Muscle of leg (tissue), 16 donors: ENCODE measurements at places on chromosomes 7 and 10. TPM values are rescaled to one million over a fixed set of nuclear protein-coding genes. Genes with fewer than 3 reads are reported as not detected.

DNA sequence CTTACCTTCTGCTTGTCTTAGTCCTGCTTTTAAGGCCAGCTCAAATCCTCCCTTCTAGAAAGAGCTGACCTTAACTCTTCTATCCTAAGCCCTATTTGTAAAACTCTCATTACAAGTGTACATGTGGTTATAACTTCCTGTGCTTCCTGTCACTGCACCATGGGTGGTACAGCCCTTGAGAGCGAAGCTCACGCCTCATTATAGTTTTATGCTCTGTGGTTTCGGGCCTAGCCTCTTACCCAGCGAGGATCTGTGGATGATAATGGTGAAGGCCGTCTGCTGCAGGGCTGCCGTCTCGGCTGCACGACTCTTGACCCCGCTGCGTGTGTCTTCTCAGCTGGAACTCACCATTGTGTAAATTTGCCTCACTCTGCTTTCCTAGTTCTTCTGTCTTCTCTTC, 74.6 kb downstream of the CUL1 start:
- no peak overlapping the region for H3K27ac ChIP-seq
- no peaks in the 10 kb centered on the region for H3K27me3 ChIP-seq
- peaks cover 44% of the 10 kb centered on the region for H3K36me3 ChIP-seq

- no peaks in the 10 kb centered on the region for H3K36me3 ChIP-seq
- no peaks in the 10 kb centered on the region for H3K27me3 ChIP-seq
- H3K4me3 ChIP-seq: no peak overlapping the region
- no peak overlapping the region for H3K27ac ChIP-seq
Measured at GRCh38 chr7:69982197-69982596, 383.9 kb downstream of the AUTS2 start.

GRCh38 chr10:53403688-53404087, 631.1 kb upstream of the MBL2 start:
- peak overlapping the region; percentile 16 for H3K27ac ChIP-seq
- peak; percentile 80 for DNase-seq
- no peaks in the 10 kb centered on the region for H3K27me3 ChIP-seq
- no peak overlapping the region for H3K4me3 ChIP-seq
- H3K36me3 ChIP-seq: no peaks in the 10 kb centered on the region
- H3K4me1 ChIP-seq: peaks cover 19% of the 10 kb centered on the region

Gene CFTR
- 0.04 TPM for total RNA-seq

Gene ZNF487
- total RNA-seq: 5.9 TPM

- H3K4me1 ChIP-seq: peaks cover 6% of the 10 kb centered on the region
- no peak overlapping the region for H3K4me3 ChIP-seq
- no peak overlapping the region for H3K27ac ChIP-seq
- H3K27me3 ChIP-seq: no peaks in the 10 kb centered on the region
- no peaks in the 10 kb centered on the region for H3K36me3 ChIP-seq
Measured at GRCh38 chr7:77699056-77699455, 2.8 kb downstream of the RSBN1L start.

- peaks cover 11% of the 10 kb centered on the region for H3K4me1 ChIP-seq
- no peak for DNase-seq
Measured at GRCh38 chr7:140650367-140650766, 9.8 kb upstream of the DENND2A start.

- H3K4me3 ChIP-seq: no peak overlapping the region
- no peak overlapping the region for H3K27ac ChIP-seq
- no peaks in the 10 kb centered on the region for H3K4me1 ChIP-seq
- DNase-seq: no peak
- no peaks in the 10 kb centered on the region for H3K27me3 ChIP-seq
- no peaks in the 10 kb centered on the region for H3K36me3 ChIP-seq
Measured at GRCh38 chr10:95837356-95837776, 70.4 kb upstream of the CC2D2B start.
